ENCODE measurements at places on chromosomes 5 and 9.

DNA sequence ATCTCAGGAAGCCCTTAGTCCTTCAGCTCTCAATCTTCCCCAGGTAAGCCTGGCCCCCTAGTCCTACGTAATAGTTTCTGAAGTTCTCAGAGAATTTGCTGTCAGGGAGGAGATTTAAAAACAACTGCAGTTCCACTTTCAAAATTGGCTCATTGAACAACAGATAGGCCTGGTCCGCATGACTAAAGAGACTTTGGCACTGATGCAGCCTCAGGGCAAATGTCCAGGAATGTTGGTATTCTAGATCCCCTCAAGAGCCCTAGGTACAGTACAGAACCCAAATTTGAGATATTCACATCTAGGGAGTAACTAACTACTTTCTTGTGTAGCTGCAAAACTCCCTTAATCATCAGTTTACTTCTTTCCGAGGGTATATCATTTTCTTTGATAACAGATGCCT, 162.8 kb downstream of the GABRG2 start:
- DNase-seq, result no peak

DNA sequence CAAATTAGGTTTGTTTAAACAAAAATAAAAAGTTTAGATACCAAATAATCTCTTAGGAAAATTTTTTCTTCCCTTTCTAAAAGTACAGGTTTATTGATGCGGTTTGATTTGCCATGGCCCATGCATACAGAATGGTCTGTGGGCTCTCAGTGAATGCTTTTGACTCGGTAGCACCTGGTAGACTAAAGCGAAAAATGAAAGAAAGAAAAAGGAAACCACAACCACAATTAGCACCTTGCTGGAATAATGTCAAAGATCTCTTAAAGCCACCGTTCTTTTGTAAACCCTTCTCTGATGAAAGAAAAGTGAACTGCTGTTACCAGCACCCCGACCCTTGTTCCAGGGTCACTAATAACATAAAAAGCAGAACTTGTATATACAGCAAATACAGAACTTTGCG, 157.9 kb downstream of the NFIB start:
- DNase-seq, result no peak

DNA sequence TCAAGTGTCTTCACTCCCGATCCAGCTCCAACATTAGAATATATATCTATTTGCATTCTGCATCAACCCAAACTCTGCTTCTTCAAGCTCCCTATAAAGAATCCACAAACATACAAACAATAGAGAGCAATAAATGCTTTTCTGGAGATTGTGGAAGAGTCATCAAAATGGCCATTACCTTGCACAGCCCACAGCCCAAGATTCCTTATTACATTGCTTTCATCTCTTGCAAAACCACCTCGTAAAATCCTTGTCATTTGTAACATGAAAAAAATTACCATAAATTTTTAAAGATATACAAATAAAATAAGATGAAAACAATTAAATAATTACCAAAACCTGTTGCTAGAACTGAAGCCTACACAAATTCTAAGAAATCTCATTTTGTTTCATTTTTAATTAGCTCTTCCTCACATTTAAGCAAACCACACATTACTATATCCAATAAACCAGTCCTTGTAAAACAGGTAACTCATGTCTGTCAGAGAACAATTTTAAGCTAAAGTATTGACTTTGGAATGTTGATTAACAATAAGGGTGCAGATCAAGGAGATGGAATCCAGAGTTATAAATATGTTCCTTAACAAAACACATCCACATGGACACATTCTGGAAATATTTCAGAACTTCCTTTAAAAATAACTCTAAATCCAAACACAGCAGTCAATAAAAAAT, 7.1 kb downstream of the SPINK9 start:
- DNase-seq, result no peak

- DNase-seq, result no peak
Observed at GRCh38 chr5:67528953-67529352, 332.4 kb upstream of the CD180 start.

DNA sequence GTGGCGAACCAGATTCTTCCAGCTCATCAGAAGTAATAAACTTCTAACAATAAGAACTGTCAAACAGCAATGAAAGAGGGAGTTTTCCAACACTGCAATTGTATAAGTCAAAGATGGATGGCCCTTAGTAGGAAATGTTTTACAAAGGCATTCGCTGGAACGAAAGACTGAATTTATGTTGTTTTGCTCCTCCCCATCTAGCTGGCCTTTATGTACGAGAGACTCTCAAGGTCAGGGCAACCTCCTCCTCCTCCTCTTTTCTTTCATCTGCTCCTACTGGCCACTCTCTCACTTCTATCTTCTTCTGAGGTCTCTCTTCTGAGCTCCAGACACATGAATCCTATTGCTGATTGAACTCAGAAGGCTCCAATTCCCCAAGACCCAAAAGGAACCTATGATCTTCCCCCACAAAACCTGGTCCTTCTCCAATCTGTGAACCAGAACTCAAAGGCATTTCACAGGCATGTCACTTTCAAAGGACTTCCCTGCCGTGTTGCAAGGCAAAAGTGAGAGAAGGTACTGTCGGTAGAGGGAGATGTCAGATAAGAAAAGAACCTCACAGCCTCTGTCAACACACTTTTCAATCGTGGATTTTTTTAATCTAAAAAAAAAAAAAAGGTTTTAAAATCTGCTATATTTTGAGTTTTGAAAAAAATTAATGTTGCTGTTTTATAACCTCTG, 28.5 kb upstream of the PUM3 start:
- no peak for DNase-seq

DNA sequence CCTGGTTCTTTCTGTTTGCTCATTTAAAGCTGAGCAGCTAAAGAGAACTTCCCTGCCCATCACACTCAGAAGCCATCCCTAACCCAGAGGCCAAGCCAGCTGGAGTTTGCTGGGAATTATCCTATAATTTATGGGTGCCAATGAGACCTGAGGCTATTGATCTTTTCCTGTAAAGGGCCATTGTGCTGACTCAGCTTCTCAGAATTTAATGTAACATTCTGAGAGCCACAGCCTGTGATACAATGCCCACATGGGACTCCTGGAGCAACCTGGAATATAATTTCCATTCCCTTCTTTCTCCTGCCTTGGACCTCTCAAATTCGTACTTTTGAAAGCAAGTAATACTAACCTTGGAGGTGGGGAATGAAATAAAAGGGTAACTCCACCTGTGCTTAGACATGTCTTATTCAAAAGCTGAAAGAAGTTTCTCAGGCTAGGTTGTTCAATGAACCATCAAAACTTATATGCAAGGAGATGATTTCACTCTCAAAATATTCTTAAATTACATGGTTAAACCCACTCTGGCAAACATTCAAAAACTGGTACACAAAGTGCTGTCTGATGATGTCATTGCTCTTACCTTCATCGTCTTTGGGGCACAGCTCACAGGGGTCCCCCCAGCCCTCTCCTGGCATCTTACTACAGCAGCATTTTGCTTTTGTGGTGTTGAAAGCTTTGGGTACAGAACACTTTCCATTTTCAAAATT, 206.7 kb downstream of the SLC12A2 start:
- DNase-seq, result no peak

DNA sequence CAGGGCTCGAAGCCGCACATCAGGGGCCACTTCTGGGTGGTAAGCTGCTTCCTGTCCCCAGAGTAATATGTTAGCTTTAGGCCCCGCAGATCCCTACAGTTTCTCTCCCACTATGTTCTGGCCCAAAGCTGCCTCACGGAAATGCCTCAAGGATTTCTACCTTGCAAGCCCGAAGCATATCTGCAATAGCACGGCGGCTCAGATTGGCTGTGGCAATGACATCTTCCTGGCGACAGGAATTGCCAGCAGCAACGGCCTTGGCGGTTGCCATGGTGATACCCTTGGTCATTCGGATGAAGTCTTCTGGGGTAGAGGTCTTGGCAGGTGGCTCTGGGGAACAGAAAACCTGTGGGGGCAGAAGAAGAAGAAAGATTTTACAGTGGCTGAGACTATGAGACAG, 10.3 kb upstream of the TPM2 start:
- no peak for DNase-seq

GRCh38 chr5:117888688-117889087, 1099.7 kb downstream of the DTWD2 start:
- DNase-seq, result no peak

GRCh38 chr9:94767331-94768072, 41.0 kb downstream of the AOPEP start:
- no peak for DNase-seq

DNA sequence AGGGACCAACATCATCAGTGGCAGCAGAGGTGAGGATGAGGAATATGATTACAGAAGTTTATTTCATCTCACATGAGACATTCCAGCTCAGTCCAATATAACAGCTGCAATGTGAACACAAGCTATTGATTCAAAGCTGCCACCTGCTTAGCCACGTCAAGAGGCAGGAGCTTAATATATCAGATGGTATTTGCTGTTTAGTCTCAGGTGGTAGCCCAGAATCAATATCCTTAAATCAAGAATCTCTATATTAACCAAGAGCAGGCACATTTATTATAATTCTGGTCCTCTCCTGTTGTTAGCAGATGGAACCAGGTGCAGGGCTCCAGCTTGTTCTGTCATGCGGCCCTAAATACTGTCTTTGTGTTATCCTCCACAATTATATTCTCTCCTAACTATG, 431.6 kb downstream of the ICE1 start:
- no peak for DNase-seq

DNA sequence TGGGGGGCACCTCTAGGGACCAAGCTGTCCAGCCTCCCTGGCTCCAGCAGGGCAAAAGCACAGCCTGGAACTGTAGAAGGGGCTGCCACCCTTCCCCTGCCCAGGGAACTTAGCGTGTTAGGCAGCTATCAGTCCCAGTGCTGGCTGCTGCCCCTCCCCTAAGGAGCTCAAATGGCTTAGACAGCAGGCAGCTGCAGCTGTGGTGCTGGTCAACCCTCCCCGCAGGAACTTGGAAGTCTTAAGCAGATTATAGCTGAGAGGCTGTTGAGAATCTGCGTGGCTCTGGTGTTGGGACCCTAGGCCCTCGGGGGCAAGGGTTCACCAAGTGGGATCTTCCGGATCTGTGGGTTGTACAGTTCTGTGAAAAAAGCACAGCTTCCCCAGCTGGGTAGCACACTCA, 536.5 kb upstream of the CDH10 start:
- DNase-seq, result no peak

DNA sequence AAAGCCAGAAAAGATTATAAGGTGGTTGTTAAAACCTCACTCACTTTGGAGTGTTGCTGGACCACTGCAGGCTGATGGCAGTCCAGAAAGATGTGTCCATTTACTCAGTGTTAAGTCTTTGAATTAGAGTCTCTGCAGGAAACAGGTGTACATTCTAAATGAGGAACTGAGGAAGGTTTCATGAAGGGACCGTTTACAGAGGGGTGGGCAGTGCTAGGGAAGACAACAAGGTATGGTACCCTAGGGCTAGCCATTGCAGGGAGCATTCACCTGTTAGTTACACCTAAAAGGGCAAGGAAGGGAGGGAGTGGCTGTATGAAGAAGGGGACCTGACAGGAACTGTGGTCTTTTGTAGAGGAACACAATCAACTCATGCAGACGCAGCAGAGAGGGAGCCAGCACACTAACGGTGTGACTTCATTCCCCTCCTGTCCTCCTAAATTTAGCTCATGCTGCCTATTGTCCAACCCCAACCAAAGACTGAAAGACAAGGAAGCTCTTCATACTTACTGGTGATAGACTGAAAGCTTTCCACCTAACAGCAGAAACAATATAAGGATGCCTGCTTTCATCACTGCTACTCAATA, 32.2 kb upstream of the PAX5 start:
- DNase-seq, result no peak

DNA sequence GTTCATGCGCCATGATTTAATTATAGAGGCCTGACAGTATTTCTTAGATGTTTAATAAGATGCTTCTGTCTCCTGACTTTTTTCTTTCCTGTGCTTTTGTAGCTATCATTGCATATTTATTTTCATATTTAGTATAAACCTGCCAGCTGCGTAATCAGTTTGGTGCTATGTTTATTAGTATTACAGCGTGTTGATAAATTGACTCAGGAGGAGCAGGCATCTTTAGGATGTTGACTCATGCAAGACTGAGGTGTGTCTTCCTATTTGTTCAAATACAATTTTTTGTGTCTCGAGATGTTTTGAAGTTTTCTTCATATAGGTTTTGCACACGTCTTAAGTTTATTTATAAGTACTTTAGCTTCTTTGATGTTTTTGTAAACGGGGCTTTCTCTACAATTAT, 35.9 kb upstream of the EXOC3 start:
- DNase-seq, result no peak

DNA sequence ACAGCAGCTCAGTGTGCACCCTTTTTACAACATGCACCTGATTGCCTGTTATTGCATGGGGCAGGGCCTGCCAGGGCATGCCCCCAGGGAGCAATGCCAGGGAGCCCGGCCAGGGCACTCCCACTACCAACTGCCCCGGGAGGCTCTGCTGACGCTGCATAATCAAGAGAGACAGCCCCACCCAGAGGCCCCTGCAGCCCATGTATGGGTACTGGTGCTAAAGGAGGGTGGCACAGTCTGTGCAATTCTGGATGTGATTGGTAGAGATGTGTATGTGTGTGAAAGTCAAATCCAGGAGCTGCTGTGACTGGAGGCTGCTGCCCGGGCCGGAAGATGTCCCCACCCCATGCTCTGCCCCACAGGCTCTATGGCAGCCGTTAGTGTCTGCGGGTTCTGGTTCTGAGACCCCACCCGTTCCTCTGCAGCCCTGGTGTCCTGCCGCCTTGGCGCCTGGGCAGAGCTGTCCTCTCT, 3.9 kb upstream of the NEURL1B start:
- no peak for DNase-seq

GRCh38 chr5:132751444-132751843, 4.2 kb downstream of the CCNI2 start:
- peak; percentile 10 for DNase-seq

GRCh38 chr5:16418471-16418922, 47.1 kb downstream of the ZNF622 start:
- no peak for DNase-seq

GRCh38 chr5:95241635-95242034, 43.3 kb downstream of the MCTP1 start:
- no peak for DNase-seq

GRCh38 chr5:158126442-158127405, 267.8 kb upstream of the CLINT1 start:
- no peak for DNase-seq

GRCh38 chr5:55305345-55305744, 2.1 kb downstream of the DHX29 start:
- no peak for DNase-seq

DNA sequence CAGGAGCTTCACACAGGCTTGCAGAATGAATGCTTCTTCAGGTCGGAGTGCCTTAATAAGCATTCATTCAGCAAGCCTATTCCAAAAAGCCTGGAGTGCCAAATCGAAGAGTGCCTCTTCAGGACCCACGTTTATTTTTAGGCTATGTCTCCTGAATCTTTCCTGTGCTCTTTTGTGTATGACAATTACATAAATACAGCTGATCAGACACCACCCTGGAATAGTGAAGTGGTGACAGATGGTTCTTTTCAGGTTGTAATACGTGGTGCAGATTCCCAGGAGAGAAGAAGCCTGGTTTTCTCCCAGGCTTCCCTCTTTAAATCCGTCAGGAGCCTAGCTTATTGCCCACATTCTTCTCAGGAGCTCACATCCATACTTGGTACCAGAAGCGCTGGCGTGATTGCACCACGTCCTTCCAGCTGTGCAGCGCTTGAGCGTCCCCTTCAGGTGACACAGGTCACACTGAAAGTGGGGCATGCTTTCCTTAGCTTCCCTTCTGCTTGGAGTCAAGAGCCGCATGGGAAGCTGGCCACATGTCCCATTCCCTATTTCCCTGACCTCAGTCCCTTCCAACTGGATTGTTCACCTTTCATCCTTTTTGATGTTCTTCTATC, 123.1 kb downstream of the ADCY2 start:
- DNase-seq, result no peak
